LoVo (cell line): ENCODE measurements at places on chromosomes 2 and 18.

DNA sequence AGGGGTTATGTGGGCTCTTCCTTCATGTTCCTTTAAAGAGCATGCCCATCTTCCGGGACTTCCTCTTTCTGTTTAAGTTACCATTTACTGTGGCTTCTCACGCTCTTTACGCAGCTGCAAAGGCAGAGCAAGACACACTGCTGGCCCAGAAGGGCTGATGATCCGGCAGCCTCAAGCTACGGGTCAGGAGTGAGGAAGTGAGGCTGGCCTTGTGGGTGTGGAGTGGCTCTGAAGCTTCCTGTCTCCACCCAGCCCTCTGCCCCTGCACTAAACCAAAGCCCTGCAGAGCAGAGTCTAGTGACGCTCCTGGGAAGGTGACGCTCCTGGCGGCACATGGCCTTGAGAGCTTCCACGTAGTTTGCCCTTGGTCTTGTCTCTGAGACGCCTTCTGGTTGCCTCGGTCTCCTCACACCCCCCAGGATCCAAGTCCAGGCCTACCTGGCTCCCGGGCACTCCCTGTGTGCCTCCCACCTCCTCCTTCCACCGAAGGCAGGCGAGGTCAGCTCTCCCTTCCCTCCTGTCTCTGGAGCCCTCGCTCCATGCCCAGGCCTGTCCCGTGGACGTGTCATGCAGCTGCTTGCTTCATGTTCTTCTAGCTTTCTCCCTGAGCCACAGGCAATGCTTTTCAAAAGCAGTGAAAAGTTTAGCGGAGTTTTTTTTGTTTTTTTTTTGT, 50.3 kb downstream of the ARL4C start:
- no peak for DNase-seq

- DNase-seq, result no peak
These were observed 78.3 kb downstream of the GNAL start for GRCh38 chr18:11767329-11767728.

- peak; percentile 63 for DNase-seq
These were observed 13.3 kb downstream of the CNOT11 start for GRCh38 chr2:101265893-101266499.

GRCh38 chr2:178506949-178507348, 26.7 kb downstream of the PLEKHA3 start:
- no peak for DNase-seq

DNA sequence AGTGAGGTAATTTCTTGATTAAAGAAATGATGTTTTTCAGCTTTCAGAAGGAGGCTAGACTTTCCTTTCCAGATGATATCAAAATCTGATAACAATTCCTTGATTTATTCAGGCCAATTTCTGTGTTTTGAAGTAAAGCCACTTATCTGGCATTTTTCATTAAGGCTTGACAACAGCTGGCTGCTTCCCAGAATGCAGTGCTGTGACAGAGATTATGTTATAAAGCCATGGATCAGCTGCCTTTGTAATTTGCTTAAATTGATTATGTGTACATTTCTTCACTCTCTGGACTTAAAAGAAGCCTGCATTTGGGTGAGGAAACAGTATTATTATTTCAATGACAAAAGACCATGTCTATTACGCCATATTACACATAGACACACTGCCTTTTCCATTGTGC, 136.0 kb downstream of the PLCL1 start:
- no peak for DNase-seq

DNA sequence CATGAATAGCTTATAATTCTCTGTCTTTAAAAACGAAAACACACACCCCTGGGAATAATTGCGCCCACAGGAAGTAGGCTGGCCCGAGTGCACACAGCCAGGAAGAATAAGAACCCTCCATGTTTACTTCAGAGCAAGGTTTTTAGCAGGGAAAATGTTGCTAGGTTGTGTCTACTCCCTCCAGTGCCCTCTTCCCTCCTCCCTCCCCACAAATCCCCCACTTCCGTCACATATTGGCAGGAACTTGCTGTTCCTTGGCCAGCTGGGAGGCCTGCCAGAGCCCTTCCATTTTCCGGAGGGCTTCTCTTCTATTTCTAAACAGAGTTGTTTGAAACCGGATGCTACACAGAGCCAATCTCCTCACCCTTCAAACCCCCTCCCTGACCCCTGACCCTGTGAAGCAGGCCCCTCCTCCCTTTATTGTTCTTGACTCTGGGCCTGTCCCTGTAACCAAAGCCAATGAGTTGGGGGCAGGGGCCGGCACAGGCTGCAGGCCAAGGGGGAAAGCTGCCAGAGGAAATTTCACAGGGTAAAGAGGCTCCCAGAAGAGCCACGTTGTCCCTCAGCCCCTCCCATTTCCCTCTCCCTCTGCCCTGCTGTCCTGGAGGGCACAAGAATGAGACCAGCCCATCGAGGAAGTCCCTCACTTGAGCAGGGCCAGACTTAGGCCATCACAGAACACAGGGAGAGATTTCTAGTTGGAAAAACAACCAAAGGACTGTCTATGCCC, 49.8 kb upstream of the LGALSL start:
- DNase-seq, result peak; percentile 40

DNA sequence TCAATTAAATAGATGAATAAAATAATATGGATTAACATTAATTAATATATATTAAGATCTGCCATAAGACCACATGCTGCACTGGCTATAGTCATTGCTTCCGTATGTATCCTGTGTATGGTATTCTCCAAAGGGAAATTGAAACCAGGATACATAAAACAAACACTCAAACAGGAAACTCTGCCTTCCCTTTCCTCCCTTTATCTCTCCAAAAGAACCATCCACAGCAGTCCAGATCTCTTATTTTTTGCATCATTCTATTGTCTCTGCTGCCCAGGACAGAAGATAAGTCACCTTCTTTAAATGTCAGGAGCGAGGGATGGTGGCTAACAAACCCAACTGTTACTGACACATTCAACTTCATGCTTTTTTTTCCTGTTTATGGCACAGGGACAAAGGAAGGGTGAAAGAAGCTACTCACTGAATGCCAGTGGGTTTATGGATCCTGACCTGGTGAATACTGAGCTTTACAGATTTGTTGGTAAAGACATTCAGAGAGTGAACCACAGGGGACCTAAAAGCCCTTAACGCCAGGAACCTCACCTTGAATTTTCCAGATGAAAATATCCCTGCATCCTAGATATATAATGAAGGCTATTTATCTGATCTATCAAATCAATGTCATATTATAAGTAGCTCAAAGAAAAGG, 67.5 kb downstream of the CSRNP3 start:
- DNase-seq, result no peak

GRCh38 chr18:5461041-5461440, 82.8 kb downstream of the EPB41L3 start:
- no peak for DNase-seq

DNA sequence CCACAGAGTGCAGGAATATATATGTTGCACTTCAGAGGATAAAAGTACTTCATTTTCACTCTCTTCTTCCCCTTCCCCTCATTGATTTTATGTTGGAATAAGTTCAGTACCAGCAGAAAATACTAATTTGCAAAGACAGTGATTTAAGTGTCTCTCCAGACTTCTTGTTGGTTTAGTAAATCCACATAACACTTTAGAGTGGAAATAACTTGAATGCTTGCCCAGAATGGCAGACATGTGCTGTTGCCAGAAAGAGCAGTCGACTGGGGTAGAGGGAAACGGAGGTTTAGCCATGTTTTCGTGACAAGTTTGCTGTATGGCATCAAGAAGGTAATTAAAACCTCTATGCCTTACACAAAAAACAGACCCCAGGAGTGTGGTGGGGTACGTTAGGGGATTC, 246.0 kb upstream of the CXCR4 start:
- no peak for DNase-seq

GRCh38 chr2:68739595-68740399, 5.2 kb downstream of the ARHGAP25 start:
- no peak for DNase-seq

GRCh38 chr2:170850251-170850650, 33.6 kb downstream of the GAD1 start:
- no peak for DNase-seq

GRCh38 chr2:97699765-97700444, 13.5 kb upstream of the ZAP70 start:
- DNase-seq, result peak; percentile 33

DNA sequence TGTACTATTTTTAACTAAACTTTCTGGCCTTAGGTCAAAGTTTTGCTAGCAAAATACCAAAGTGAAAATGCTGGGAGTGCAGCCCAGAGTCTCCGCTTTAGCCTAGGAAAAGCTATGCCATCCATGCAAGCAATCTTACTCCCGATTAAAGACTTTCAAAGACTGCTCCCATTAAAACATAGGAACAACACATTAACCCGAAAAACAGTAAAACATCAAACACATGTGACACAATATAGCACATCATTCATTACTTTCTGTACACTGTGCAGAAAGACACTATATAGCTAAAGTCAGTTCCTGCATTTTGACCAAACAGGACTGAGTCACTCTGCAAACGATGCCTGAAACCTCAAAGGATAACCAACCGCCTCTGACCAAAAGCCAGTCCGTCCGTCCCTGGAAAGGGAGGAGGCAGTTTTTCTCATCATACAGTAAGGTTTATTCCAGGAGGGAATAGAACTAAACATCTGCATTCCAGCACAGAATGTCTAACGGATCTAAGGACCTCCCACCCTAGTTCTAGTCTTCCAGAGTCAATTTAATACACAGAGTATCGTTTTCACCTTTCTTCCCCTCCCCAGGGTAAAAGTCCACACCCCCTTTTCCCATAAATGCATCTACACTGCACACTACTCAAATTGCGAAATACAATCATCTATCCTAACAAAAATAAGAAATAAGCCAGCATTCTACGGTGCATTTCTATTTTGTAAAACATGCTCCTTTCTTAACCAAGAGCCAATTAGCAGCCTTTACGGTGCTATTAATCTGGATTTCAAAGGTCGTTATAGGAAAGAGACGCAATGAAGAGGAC, 1.7 kb downstream of the ROCK2 start:
- peak; percentile 72 for DNase-seq
